ENCODE measurements at places on chromosomes 5 and 9.

- DNase-seq, result no peak
Measured at GRCh38 chr5:76960004-76960625, 7.3 kb downstream of the CRHBP start.

DNA sequence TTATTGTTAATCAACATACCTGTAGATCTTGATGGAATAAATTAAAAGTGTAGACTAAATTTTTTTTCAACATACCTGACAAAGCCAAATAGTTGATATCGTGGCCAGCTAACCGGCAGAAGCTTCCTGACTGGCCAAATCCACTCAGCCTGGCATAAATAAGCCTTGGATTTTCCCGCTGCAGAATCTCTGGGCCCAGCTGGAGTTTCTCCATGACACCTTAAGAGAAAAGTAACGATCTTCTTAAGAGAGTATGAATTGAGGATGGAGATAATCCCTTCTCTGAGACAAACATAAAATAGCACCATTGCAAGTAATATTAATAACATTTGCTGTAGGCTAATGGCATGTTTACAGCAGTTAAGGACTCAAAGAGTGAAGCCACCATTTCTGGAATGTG lies 2.2 kb downstream of the AMACR start:
- DNase-seq, result no peak

GRCh38 chr5:128591598-128592455 lies 53.8 kb upstream of the FBN2 start:
- no peak for DNase-seq

DNA sequence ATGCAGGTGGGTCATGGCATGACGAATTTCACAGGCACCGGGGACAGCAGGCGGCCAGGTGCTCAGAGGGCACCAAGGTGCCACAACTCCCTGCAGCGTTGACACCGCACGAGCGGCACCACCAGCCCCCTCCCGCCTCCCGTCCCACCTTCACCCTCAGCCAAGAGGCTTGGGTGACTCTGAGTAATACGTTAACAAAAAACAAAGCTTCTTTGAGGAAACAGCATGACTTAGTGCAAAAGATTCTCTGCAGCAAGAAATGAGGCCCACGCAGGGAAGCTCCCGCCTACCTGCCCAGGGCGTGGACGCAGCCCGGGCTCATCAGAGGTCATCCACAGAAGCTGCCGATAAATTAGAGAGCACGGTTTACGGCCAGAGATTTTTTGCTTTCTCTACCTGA lies 4.1 kb downstream of the TMEM250 start:
- DNase-seq, result no peak

DNA sequence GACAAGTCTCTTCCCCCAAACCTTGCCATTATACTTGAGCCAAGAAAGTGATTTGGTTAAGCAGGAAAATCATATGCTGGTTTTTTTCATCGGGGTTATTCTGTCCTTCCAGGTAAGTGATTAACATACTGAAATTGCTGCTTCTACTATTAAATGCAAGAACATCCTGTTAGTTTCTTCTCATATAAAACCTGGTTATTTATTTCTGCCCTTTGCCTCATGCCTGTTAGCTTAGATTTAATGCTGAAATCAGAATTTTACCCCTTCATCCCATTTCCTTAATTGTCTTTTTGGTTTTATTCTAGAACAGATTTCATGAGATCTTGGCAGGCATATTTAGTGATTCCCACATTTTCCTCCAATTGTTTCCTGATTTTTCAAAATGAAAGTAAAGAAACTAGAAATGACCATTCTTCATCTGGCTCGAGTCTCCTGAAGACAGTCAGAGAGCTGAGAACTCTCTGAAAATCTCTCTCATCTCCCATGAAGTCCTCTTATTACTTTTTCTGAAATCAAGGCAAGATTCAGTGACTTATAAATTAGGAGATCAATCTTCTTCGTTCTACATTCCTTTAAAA lies 132.9 kb downstream of the NFIB start:
- DNase-seq, result no peak
